ENCODE measurements at places on chromosomes 6 and 20. TPM values are rescaled to one million over a fixed set of nuclear protein-coding genes. Genes with fewer than 3 reads are reported as not detected.

The TGM6 gene
- total RNA-seq: not detected

The ZSCAN23 gene
- total RNA-seq: 6.5 TPM

The ENPP1 gene
- total RNA-seq: 13.4 TPM

The TMEM244 gene
- not detected for total RNA-seq

The RIPOR3 gene
- total RNA-seq: 26.3 TPM

The LY6G5B gene
- 20.4 TPM for total RNA-seq

The NRSN1 gene
- total RNA-seq: not detected

The IGF2R gene
- 71.7 TPM for total RNA-seq

- DNase-seq: no peak
Observed at GRCh38 chr6:128208078-128208477, 307.2 kb upstream of the THEMIS start.

- DNase-seq: no peak
Observed at GRCh38 chr6:19866173-19866984, 29.2 kb downstream of the ID4 start.

DNA sequence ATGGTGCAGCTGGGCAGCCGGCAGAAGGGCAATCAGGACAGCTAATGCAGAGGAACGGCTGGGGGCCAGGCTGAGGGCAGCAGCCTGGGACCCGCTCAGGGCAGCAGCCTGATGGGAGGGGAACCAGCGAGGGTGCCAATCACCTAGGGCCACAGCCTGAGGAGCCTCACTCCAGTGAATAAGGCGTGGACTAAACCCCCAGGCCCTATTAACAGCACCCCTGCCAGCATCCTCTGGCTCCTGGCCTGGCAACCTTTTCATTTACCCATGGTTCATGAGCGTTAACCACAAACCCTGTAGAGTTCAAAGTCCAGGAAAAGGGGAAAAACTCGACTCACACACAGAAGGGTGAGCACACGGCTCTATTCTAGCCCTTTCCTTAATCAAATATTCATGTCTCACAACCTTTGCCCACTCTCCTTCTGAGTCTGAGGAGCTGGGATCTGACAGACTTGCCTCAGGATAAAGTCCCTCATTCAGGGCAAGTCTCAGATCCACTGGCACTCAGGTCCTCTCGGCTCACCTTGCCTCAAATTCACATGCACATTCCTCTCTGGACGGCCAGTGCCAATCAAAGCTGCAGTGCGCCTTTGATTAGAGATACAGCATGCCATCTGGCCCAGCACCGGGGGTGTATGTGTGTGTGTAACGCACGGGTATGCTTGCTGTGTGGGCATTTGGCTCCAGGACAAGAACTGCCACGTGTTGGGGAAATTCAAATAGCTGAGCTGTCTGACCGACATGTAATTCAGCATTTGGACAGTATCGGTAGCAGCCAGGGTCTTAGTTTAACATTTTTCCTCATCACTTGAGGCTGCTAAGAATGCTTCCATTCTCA, 86.9 kb upstream of the TRAF3IP2 start:
- no peak for DNase-seq

DNA sequence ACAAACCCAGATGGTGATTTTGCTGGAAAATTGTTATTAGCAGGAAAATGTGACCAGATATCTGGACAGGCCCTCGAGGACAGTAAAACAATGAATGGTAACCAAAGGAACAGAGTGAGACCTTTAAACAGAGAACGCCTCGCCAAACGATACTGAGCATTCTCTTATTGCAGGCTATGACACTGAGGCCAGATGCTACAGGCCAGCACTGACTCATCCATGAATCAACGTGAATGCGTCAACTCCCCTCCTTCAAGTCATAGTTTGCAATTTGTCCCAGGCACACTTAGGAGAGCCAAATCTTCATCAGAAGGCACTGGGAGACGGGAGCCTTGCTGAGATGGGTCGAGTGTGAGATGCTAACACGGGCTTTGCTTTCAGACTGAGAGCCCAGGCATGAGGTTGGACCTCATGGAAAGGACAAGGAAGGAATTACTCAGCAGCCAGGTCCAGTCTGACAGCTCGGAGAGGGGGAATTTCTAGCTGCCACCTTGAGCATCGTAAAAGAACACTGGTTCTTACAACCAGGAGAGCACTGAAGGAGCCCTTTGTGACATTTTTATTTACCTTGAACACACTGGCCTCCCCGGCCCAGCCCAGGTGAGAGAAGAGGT, 60.7 kb downstream of the BMP7 start:
- no peak for DNase-seq

GRCh38 chr6:116439522-116440051, 21.6 kb upstream of the CALHM6 start:
- DNase-seq: no peak

- no peak for DNase-seq
Observed at GRCh38 chr20:58894652-58895447, 42.3 kb downstream of the GNAS start.

DNA sequence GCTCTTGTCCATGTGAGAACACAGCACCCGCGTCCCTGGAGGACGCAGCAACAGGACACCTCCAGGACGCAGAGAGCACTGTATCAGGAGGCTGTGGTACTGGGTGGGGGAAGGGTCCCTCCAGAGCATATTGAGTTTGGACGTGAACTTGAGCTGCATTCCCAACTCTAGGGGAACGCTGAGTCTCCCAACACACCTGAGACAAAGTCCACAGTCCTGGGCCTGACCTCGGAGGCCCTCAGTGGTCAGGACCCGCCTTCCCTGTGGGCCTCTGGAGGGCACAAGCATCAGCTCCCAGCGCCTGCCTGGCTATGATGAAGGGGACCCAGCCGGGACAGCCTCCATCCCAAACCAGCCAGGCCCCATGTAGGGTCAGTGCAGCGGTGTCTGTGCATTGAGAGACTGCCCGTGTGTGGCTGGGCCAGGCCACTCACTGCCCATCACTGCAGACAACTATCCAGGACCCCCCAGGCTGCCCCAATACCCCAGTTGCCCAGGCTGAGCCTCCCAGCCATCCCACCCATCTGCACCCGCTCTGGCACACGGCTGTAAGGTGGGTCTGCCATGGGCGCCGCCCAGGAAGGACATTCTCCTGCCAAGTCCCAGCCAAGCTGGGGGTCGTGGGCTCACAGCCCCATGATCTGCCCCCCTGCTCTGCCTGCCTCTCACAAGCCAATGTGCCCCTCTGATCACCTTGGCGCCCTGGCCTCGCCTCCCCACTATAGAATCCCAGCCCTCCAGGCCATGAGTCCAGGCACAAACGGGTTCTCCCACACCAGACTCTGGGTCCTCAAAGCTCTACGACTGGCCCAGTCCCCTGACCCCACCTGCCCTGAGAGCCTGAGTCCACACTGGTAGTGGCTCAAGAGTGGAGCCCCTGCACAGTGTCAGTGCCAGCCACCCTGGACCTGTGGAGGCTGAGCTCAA, 115.7 kb downstream of the TAF4 start:
- DNase-seq: no peak

DNA sequence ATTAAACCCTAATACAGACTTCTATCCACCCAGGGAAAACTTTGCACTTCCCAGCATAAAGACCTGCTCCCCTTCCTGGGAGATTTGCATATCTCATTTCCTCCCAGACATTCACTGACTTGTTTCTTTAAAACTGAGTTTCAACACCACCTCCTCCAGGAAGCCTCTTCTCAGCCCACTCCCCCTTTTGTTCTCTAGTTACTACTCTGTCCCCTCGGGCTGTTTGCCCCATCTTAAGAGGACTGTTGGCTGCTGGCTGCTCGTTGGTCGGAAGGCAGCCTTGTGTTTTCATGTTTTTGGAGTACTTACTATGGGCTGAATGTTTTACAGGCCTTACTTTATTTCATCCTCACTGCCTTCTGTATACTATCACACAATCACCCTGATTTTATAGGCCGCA, 6.6 kb downstream of the ARHGAP40 start:
- DNase-seq: no peak

GRCh38 chr20:52682237-52682636, 289.9 kb upstream of the TSHZ2 start:
- DNase-seq: no peak

DNA sequence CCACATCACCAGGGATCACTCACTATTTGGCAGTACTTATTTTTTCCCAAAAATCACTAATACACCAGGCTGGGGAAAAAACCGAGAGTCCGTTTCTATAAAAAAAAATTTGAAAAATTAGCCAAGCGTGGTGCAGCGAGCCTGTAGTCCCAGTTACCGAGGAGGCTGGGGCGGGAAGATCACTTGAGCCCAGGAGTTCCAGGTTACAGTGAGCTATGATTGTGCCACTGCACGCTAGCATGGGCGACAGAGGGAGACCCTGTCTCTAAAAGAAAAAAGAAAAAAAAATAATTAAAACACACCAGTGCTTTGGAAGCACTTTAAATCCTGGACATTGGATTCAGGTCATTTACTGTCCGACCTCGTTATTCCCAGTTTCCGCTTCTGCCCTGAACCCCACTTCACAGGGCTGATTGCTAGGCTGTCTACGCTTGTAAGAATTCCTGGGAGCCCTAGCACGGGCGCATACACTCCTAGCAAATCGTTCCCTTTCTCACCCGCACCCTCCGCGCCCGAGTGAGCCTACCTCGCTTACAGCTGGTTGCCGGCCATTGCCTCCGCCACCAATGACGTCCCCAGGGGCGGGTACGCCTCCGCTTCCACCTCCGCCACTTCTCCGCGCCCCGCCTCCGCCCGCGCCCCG, at the start of gene TPMT:
Gene TPMT (minus strand): TSS at position 571 of the 643 bp plus-strand sequence. CDS start 5,950 bp downstream, outside the sequence.
- no peak for DNase-seq

- DNase-seq: no peak
Observed at GRCh38 chr6:159762681-159763293, 942 bp downstream of the ACAT2 start.

GRCh38 chr6:79902046-79902445, 45.3 kb downstream of the ELOVL4 start:
- no peak for DNase-seq

DNA sequence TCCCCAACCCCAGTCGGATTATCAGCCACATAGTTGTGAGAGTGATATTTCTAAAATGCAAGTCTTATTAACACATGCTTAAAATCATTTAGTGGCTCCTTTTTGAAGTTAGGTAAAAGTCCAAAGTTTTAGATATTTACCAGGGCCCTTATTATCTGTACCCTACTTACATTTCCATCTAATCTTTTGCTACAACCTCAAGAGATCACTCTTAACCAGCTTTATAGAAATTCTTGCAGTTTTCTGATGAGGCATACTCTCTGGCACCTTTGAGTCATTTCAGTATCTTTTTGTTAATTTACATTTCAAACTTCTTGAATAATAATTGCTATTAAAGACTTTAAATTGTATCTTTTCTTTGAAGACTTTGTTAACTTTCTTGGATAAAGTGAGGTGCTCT, 453.3 kb downstream of the RFPL4B start:
- DNase-seq: no peak

- DNase-seq: peak; percentile 80
Observed at GRCh38 chr20:57582432-57583288, 21.8 kb downstream of the PCK1 start.

DNA sequence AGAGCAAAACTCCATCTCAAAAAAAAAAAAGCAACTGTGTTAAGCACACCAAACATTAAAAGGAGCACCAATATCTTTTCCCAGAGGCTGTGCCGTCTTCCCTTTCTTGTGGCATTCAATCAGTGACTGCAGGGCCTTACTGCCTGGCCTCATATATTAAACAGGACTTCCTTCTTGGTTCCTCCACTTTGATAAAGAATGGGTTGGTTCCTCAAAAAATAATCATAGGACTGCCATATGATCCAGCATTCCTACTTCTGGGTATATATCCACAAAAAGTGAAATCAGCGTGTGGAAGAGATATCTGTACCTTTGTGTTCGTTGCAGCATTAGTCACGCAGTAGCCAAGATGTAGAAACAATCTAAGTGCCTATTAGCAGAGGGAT, 40.3 kb upstream of the GFOD1 start:
- no peak for DNase-seq

GRCh38 chr6:66264376-66264775, 557.4 kb upstream of the EYS start:
- DNase-seq: no peak

- no peak for DNase-seq
Observed at GRCh38 chr20:6040540-6040939, 13.3 kb downstream of the LRRN4 start.

- DNase-seq: no peak
Observed at GRCh38 chr6:104087765-104088164, 772.0 kb downstream of the HACE1 start.

DNA sequence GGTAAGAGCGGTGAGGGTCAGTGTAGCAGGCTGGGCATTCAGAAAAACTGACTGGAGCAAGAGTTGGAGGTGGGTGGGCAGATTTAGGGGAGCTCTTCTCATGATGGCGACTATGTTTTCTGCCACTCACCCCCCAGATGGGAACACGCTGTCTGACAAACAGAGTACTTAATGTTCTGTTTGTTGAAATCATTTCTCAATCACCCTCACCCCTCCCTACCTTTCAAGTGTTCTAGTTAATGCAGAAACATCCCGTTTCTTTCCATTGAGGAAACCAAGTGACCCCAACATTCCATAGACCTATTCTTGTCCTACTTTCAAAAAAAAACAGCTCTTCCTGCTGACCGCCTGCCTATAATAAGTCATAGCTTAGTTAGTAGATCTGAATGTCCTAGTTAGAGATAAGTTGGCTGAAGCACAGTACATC, 132.5 kb upstream of the NEDD9 start:
- no peak for DNase-seq

DNA sequence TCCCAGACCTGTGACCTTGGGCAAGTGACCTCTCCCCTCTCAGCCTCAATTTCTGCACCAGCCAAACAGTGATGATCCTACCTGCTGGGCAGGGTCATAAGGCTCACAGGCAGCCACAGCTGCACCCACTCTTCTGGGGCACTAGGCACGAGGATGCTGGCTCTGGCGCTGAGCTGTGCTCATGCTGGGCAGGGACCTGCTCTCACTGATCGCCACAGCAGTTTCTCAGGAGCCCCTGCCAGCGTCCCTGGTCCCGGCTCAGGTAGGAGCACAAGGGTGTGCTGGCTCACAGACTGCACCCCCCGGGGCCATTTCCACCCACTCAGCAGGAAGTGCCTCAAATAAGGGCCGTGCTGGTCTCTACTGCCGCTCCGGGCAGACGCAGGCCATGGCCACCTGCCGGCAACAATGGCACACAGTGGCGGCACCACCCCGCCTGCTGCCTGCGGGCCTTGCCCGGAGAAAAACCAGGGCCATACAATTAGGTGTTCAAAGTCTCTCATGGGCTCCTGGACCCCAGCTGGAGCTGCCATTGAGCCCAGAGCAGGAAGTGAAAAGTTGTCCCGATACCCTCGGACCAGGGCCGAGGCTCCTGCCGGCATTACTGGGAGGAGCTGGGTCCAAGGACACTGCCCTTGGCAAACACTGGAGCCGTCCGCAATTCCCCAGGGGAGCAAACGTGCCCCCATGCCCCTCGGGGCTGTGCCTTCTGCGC, 4.6 kb upstream of the CABLES2 start:
- DNase-seq: no peak

DNA sequence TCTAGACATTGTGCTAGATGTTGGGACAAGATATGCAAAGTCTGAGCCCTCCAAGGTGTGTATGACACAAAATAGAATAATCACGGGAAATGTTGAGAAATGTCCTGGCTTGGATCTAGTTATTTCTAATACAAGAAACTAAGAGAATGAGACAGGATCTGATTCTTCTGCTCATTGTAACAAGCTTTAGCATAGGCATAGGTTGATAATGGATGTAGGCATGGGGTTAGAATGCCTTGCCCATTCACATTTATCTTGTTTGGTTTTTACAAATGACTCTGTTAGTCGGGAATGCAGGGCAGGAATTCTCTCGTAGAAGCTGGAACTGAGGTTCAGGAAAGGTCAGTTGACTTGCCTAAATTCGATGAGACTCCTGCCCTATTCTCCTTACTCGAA, 1.5 kb upstream of the SLC26A8 start:
- no peak for DNase-seq

All from sciatic nerve (tissue), 2 donors.